Neural crest cell (in vitro differentiated cells): ENCODE measurements at places on chromosomes 1 and 21. TPM values are rescaled to one million over a fixed set of nuclear protein-coding genes. Genes with fewer than 3 reads are reported as not detected.

SPRR2F gene
- not detected in 2 replicates for total RNA-seq

TMPRSS15 gene
- not detected in 2 replicates for total RNA-seq

SPAG17 gene
- total RNA-seq: 1.5 and 1.6 TPM in 2 replicates

CD52 gene
- not detected in 2 replicates for total RNA-seq

GRCh38 chr1:205571747-205572146 lies 60.1 kb downstream of the ELK4 start:
- no peak for DNase-seq

- DNase-seq: no peak
Observed at GRCh38 chr1:150960646-150961045, 14.0 kb downstream of the CERS2 start.

GRCh38 chr21:42974832-42975820 lies 764 bp downstream of the PKNOX1 start:
- peak; percentile 33 for DNase-seq

GRCh38 chr1:156836892-156837291 lies 20.2 kb upstream of the SH2D2A start:
- DNase-seq: no peak

DNA sequence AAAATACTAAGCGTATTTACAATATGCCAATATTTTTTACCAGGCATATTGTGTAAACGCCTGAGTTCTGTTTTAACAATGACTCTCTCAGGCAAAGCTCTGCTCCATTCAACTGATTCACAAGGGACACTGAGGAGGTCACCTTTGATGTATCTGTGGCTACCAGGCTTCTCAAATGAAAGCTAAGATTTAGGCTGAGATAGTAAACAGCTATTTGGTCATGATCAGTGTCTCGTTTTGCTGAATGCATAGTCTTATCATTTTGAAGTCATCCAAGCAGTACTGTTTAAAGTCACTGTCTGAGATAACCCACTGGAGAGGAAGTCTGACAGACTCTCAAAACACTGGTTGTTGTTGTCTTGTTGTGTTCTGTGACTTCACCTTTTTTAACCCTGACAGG lies 13.7 kb upstream of the PLPPR5 start:
- DNase-seq: no peak
